NCI-H524 (cell line): ENCODE measurements at places on chromosomes 5 and 9.

DNA sequence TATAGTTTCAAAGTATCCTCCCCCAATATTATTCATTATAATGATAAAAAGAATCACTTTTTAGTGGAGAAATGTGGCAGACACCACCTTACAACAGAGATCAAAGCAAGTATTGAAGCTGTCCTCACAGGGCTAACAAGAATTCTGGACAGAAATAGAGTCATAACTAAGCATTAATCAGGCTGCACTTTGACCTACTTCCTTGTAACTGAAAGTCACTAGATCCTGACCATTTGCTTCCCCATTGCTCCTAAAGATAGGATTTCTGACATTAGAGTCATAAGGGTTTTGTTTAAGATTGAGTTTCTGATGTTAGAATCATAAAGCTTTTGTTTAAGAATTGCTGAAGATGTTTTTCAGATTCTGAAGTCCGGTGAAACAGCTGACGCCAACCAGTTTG, 159.7 kb downstream of the ATP10B start:
- DNase-seq: no peak

- no peak for DNase-seq
Measured at GRCh38 chr9:70315389-70315788, 56.6 kb downstream of the SMC5 start.

- DNase-seq: no peak
Measured at GRCh38 chr5:43658509-43658908, 55.5 kb downstream of the NNT start.

GRCh38 chr9:79573412-79573923, 1.7 kb downstream of the TLE4 start:
- no peak for DNase-seq

GRCh38 chr5:150081541-150082283, 4.6 kb downstream of the CSF1R start:
- no peak for DNase-seq

GRCh38 chr9:84139296-84140070, 158.9 kb downstream of the RMI1 start:
- peak; percentile 1 for DNase-seq

DNA sequence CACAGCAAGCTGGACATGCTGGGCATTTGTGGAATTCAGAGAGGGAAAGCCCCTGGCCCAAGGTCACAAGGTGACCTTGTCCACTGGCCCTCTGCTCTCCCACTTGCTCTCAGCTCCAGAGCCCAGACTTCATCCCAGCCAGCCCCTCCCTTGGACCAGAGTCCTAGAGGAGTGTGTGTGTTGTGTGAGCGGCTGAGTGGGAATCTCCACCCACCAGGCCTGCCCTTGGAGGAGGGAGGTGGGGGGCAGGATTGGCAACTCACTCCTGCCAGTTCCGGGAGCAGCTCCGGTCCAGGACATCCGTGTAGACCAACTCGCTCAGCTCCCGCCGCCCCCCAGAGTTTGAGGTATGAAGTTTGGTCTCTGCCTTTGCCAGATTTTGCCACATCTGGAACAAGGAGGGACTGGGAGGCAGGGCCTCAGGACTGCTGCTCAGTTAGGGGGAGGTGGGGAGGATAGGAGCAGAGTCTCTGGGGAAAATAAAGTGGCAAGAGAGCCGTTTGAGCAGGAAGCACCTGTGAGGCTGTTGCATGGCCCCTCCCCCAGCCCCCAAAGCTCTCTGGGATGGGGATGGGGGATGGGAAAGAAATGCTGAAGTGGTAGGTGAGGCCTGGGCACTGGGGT, 1.4 kb downstream of the MZB1 start:
- no peak for DNase-seq

GRCh38 chr5:141330299-141331080, at the start of gene PCDHGA1:
Gene PCDHGA1, plus strand, starts transcription at chr5:141330514.
- DNase-seq: no peak

- DNase-seq: no peak
Measured at GRCh38 chr9:90559075-90560073, 83.2 kb downstream of the DIRAS2 start.

GRCh38 chr5:140295414-140295813, 7.5 kb downstream of the PFDN1 start:
- peak; percentile 1 for DNase-seq
